ENCODE measurements at places on chromosomes 6 and 20. TPM values are rescaled to one million over a fixed set of nuclear protein-coding genes. Genes with fewer than 3 reads are reported as not detected.

Gene THBS2
- total RNA-seq, result 38.9 TPM

Gene ENPP4
- 16.4 TPM for total RNA-seq

Gene CGAS
- 5.3 TPM for total RNA-seq

Gene HNF4A
- total RNA-seq, result not detected

Gene CST8
- total RNA-seq, result not detected

Gene ABRACL
- total RNA-seq, result 7.2 TPM

Gene EDN1
- total RNA-seq, result 8.0 TPM

Gene EYA4
- 0.82 TPM for total RNA-seq

Gene TINAG
- total RNA-seq, result not detected

Gene OR2J3
- total RNA-seq, result not detected

Gene BPIFB4
- total RNA-seq, result not detected

- DNase-seq, result no peak
- no peak overlapping the region for H3K4me3 ChIP-seq
- H3K27me3 ChIP-seq, result no peaks in the 10 kb centered on the region
- no peak overlapping the region for H3K27ac ChIP-seq
Measured at GRCh38 chr6:9537381-9537780, 877.5 kb downstream of the TFAP2A start.

- no peaks in the 10 kb centered on the region for H3K4me1 ChIP-seq
- H3K27me3 ChIP-seq, result no peaks in the 10 kb centered on the region
- DNase-seq, result no peak
Measured at GRCh38 chr6:1819007-1819406, 209.3 kb downstream of the FOXC1 start.

DNA sequence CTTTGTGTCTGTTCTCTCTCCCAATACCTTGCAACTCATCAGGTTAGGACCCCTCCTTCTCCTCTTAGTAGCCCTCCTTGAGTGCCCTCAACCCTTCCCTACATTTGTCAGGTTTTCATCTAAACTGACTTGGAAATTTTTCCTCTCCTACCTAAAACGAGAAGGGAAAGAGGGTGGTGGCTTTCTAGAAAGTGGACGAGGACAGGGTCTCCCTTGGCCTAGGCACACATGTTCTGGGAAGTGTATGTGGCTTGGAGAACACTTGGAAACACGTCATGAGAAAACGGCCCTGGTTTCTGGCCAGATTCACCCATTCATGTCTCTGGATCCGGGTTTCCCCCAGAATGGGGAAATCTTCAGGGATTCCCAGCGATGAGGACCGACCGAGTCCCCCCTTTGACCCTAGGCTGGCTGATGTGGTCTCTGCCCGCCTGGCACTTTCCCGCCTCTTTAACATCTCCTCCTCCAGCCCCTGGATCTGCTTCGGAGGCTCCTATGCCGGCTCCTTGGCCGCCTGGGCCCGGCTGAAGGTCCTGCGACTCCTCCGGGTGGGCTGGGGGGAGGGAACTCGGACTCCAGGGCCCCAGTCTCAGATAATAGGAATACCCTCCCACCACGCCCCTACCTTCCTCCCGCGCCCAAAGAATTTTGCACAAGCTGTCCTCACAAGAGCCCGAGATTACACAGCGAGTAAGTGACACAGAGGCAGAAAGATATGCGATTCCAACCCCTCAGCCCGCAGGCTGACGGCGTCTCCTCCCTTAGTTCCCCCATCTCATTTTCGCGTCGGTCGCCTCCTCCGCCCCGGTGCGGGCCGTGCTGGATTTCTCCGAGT lies 3.0 kb downstream of the PRSS16 start:
- no peak overlapping the region for H3K27ac ChIP-seq
- H3K36me3 ChIP-seq, result no peaks in the 10 kb centered on the region
- peaks cover 38% of the 10 kb centered on the region for H3K27me3 ChIP-seq

GRCh38 chr6:131807321-131807643 lies 538 bp upstream of the ENPP1 start:
- peaks cover 8% of the 10 kb centered on the region for H3K4me1 ChIP-seq
- peak overlapping the region; percentile 57 for H3K27ac ChIP-seq
- peak overlapping the region; percentile 68 for H3K4me3 ChIP-seq
- DNase-seq, result no peak
- no peaks in the 10 kb centered on the region for H3K36me3 ChIP-seq
- no peaks in the 10 kb centered on the region for H3K27me3 ChIP-seq

GRCh38 chr20:62697468-62697912 lies 11.1 kb upstream of the NTSR1 start:
- no peak for DNase-seq
- no peak overlapping the region for H3K27ac ChIP-seq
- no peaks in the 10 kb centered on the region for H3K36me3 ChIP-seq
- no peaks in the 10 kb centered on the region for H3K27me3 ChIP-seq

DNA sequence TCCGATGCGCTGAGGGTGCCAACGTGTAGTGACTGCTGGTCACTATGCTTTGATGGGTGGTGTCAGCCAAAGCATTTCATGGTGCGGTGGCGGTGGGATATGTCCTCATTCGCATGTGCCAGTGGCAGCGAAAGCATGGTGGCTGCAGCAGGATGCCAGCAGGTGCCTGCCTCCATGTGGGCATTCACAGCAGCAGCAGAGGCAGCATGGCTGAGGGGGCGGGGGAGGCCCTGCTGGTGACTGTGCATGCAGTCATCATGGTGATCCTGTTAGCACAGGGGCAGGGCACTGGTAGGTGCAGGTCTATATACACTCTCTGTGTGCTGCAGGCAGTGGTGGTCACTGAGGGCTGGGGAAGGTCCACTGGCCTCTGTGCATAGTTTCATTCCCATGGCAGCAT lies 22.0 kb downstream of the FIG4 start:
- H3K36me3 ChIP-seq, result no peaks in the 10 kb centered on the region
- DNase-seq, result no peak
- no peaks in the 10 kb centered on the region for H3K27me3 ChIP-seq
- no peaks in the 10 kb centered on the region for H3K4me1 ChIP-seq

DNA sequence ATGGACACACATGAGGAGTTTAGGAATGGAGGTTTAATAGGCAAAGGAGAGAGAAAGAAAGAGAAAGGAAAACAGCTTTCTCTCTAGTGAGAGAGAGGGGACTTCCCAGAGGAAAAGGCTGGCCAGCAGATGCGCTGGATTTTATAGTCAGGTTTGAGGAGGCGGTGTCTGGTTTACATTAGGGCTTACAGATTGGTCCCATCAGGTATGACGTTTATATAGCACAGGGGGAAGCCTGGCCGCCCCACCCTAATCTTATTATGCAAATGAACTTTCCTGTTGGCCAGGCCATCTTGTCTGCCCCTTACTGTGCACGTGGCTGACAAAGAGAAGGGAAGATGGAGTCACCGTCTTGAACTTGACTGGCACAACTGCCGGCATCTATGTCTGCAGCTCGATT lies 86.6 kb upstream of the QKI start:
- H3K36me3 ChIP-seq, result no peaks in the 10 kb centered on the region
- no peak for DNase-seq
- no peaks in the 10 kb centered on the region for H3K27me3 ChIP-seq
- H3K4me1 ChIP-seq, result no peaks in the 10 kb centered on the region
- no peak overlapping the region for H3K4me3 ChIP-seq
- no peak overlapping the region for H3K27ac ChIP-seq

DNA sequence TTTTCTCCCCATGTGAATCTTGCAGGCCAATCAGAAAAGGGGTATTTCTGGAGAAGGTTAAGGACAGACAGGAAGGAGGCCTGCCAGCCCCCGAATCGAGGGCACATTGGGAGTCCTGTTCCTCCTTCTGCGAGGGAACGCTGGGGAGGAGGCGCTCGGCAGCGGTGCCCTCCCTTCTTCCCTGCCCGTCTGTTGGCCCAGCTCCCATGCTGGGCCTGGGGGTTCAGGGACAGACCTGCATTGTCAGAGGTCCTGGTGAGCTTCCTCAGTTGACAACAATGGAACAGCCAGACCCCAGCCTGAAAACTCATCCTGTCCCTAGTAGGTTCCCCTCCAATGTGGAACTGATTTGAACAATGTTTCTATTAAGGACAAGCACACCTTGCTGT lies 15.1 kb upstream of the SYNJ2 start:
- H3K27ac ChIP-seq, result no peak overlapping the region
- no peaks in the 10 kb centered on the region for H3K27me3 ChIP-seq
- no peaks in the 10 kb centered on the region for H3K36me3 ChIP-seq
- DNase-seq, result peak; percentile 35

- no peaks in the 10 kb centered on the region for H3K27me3 ChIP-seq
- H3K4me1 ChIP-seq, result peaks cover 16% of the 10 kb centered on the region
- no peak overlapping the region for H3K4me3 ChIP-seq
- no peaks in the 10 kb centered on the region for H3K36me3 ChIP-seq
- peak; percentile 72 for DNase-seq
- peak overlapping the region; percentile 24 for H3K27ac ChIP-seq
Measured at GRCh38 chr20:4060064-4060795, 44.9 kb upstream of the RNF24 start.

GRCh38 chr6:13985663-13986325 lies 61.0 kb downstream of the RNF182 start:
- H3K4me1 ChIP-seq, result no peaks in the 10 kb centered on the region
- H3K36me3 ChIP-seq, result no peaks in the 10 kb centered on the region
- H3K4me3 ChIP-seq, result no peak overlapping the region
- H3K27me3 ChIP-seq, result peaks cover 8% of the 10 kb centered on the region

DNA sequence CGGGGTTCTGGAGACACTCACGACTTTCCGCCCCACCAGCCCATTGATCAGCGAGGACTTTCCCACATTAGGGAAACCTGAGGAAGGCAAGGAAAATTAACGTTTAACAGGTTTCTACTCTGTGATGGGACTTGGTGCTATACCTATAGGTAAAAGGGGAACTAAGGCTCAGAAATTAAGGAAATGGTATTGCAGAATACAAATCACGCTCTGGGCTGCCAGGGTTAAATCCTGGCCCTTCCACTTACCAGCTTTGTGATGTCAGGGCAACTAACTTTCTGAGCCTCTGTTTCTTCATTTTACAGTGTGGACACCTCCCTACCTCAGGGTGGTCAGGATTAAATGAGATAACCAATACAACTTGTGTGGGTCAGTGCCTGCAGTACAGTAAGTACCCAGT lies 8.8 kb downstream of the GNL1 start:
- H3K27ac ChIP-seq, result no peak overlapping the region
- no peak overlapping the region for H3K4me3 ChIP-seq

DNA sequence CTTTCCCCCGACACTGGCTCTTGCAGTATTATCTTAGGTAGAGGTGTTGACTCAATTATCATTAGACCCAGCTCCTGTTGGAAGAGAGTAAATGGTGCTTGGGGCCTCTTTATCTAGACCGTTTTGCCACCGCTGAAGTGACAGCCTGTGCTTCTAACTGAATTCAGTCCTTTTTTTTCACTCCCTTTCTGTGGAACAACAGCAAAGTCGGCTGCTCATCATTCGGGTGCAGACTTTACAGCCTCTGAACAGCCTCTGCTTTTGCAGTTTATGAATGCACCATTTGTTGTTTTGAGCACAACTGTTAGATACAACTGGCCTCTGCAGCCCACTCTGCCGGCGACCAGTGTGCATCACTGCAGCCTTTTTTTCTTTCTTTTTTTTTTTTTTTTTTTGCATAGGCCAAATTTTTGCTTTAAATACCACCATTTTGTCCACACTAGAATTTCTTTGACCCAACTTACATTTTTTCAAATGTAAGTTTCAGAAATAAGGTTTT lies 35.8 kb downstream of the RREB1 start:
- DNase-seq, result no peak
- H3K27ac ChIP-seq, result peak overlapping the region; percentile 96
- H3K27me3 ChIP-seq, result no peaks in the 10 kb centered on the region
- no peaks in the 10 kb centered on the region for H3K36me3 ChIP-seq

DNA sequence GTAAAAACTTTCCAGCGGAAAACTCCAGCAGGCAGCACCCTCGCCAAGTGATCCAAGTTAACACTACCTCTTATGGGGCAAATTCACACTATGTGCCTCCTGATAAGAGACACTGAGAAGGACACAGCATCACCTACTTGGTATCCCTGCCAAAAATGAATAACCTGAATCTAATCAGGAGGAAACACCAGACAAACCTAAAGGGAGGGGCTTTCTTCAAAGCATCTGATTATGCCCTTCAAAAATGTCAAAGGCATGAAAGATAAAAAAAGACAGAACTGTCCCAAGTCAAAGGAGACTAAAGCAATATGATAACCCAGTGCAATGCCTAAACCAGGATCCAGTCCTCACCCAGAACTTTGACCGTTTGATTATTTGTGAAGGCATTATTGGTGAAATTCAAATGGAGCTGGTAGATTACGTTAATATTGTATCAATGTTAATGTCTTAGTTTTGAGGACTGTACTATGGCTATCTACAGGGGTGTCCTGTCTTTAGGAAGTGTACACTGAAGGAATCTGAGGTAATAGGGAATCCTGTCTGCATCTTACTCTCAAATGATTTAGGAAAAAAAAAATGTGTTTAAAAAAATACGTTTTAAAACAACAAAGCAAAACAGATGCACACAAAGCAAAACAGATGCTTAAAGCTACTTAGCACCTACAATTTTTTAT lies 8.3 kb downstream of the TBC1D7 start:
- H3K36me3 ChIP-seq, result peaks cover 12% of the 10 kb centered on the region
- H3K4me1 ChIP-seq, result no peaks in the 10 kb centered on the region
- no peaks in the 10 kb centered on the region for H3K27me3 ChIP-seq
- H3K27ac ChIP-seq, result no peak overlapping the region
- no peak overlapping the region for H3K4me3 ChIP-seq

- peaks cover 45% of the 10 kb centered on the region for H3K4me1 ChIP-seq
- peak overlapping the region; percentile 83 for H3K27ac ChIP-seq
- H3K4me3 ChIP-seq, result no peak overlapping the region
Measured at GRCh38 chr6:41429506-41430504, 94.4 kb downstream of the NCR2 start.

GRCh38 chr6:6858533-6858982 lies 249.2 kb upstream of the RREB1 start:
- no peak for DNase-seq
- H3K27me3 ChIP-seq, result no peaks in the 10 kb centered on the region
- no peaks in the 10 kb centered on the region for H3K36me3 ChIP-seq
- no peak overlapping the region for H3K27ac ChIP-seq

GRCh38 chr6:101392586-101393230 lies 800 bp upstream of the GRIK2 start:
- H3K36me3 ChIP-seq, result no peaks in the 10 kb centered on the region
- no peak for DNase-seq
- peaks cover 34% of the 10 kb centered on the region for H3K27me3 ChIP-seq
- H3K27ac ChIP-seq, result no peak overlapping the region

DNA sequence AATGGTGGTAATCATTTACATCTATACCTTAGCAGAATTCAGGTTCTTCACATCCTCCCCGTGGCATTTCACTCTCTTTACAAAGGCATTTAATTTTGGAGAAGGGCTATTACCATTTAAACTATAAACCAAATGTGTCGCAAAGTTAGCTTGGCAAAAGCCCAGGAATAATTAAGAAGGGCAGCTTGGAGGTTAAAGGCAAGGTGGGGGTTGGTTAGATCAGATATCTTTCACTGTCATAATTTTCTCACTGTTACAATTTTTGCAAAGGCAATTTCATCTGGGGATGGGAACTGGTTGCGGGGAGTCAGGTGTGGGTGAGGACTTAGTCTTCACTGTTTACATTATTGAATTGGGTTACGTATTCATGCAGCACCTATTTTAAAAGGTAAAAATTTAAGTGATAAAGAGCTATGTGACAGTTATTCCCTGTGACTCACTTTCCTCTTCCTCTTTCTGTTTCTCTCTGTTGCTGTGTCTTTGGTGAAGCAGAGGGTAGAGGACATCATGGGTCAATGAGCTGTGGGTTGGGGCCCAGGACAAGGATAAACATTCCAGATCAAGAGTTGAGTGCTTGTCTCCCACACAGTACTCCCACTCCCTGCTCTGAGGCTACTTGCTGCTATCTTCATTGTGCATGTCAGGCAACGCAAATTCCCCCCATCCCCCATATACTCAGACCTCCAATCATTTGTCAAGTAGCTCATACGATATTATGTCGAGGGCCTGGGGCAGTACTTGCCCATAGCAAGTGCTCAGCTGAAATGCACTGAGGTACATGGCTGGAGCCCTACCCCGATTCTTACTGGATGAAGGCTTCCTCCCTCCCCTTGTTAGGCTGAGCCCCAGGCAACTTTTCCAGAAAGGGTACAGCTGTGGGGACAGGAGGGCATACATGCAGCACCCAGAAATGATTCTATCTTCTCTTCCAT lies 223.1 kb upstream of the MYLIP start:
- H3K4me1 ChIP-seq, result no peaks in the 10 kb centered on the region
- DNase-seq, result no peak

Data from sigmoid colon (tissue), 7 donors.